ENCODE measurements at places on chromosomes 2 and 18.
A peak's percentile ranks its signal among the peaks of the same experiment; 100 is the strongest.

- no peak for DNase-seq
These were observed 30.8 kb upstream of the EML4 start for GRCh38 chr2:42138163-42139015.

DNA sequence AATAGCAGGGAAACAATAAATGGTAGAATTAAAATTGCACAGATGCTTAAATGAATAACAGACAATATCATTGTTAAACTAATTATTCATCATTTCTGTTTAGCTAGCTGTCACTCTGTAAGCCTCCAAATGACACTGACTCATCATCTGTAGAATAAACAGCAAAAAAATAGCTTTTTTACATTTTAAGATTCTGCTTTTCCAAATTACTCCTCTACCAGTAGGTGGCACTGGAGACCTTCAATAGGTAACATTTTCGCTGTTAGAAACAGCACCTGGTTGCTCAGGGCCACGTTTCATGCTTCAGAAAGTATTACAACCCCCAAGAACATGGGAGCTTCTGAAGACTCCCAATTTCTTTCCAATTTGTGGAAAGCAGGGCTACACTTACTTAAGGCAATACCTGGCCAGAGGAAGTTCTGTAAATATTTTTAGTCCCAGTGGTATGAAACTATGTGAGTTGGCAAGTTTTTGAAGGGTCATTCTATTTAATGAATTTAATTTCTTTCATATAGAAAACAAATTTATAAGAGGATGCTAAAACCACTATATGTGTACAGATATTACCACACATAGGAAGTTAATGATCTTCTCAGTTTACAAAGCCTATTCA is 45.4 kb downstream of the TTN start:
- DNase-seq = peak; percentile 22

DNA sequence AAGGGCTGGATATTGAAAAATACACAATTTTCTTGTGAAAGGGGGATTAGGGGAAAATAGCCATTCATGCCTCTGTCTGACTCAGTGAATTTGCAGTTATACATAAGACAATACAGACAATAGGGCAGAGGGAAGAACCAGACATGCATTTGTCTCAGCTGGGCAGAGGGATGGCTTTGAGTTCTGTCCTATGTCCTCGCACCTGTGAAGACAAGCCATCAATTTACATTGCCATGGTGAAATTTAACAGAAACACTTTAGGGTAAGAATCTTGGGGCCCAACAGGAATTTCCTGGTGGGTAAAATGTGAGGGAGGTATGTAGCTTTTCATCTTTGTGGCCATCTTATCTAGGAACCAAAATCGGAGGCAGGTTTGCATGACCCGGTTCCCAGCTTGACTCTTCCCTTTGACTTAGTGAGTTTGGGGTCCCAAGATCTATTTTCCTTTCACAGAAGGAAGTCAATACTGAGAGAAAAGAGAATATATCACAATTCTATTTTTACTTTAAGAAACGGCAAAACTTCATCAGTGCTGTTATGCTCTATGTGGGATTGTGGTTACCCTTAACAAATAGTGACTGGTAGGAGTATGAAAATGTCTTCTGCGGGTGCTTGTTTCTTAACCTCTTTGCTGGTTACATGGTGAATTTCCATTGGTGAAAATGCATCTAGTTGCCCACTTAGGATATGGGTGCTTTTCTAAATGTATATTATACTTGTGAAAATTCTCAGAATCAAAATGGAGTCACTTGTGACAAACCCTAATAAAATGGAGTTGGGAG is 221.8 kb downstream of the SPP2 start:
- DNase-seq = no peak

- DNase-seq = no peak
These were observed 58.6 kb downstream of the FTCDNL1 start for GRCh38 chr2:199792381-199792780.

DNA sequence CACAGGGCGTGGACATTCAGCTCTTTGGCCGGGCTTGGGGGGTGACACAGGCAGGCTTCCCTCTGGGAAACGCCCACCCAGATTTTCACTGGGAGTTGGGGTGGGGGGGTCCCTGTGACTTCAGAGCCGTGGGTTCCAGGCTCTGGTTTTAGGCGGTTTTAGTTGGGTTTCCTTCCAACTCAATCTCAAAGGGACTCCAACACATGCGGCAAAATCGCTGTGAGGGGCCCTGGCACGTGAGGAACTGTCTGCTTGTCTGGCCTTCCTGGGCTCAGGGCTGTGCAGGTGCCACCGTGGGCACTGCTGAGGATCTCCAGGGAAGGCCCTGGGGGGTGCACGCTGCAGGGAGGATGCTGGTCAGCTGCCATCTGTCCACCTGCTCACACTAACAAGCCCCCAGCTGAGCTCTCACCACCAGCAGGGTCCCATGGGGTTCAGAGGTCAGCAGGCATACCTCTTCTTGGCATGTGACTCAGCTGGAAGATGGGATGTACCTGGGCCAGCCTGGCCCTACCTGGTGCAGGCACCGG is 11.7 kb downstream of the HS6ST1 start:
- DNase-seq = peak; percentile 9

- no peak for DNase-seq
These were observed 11.3 kb upstream of the SPATA3 start for GRCh38 chr2:230984393-230985220.

- no peak for DNase-seq
These were observed 43.6 kb downstream of the SRBD1 start for GRCh38 chr2:45567288-45567963.

- DNase-seq = no peak
These were observed 7.1 kb downstream of the COX7A2L start for GRCh38 chr2:42353792-42354429.

GRCh38 chr2:72920318-72921087 is 3.2 kb downstream of the EMX1 start:
- peak; percentile 73 for DNase-seq

DNA sequence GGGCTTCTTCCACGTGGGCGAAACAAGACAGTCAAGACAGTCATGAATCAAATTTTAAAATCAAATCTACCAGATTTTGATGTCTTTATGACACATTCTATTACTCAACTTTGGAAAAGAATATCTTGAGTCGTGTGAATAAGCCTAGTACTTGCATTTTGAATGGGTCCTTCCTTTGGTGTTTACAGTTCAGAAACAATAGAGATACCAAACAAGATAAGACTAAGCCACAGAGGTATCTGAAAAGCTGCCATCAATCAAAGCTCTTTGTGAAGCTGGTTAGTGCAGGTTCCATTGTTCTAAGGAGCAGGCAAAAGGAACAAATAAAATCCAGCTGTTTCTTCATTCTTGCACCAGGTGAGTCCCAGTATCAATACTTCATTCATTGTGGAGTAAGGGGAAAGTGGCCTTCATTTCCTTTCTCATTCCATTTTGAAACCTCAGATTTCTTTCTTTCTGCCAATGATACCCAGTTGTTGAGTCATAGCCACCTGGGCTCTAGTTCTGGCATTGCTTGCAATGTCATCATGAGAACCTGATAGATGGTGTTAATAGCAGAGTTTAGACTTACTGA is 151.7 kb upstream of the L3MBTL4 start:
- DNase-seq = no peak

DNA sequence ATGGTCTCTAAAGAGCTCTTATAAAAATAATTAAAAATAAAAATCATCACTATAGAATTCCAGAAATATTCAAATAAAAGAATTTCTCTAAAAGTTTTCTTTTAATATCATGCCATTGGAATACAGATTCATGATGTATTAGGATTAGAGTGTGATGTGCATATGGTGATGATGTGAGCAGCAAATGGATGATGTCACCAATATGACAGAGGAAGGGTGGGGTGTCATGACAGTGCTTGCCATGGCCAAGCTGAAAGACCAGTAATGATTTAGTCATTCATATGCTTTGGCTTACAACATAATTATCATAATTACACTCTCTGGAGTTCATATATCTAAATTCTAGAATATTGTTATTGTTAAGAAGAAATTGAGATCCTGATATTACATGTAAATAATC is 27.4 kb upstream of the TTC32 start:
- DNase-seq = no peak

- DNase-seq = no peak
These were observed 948.6 kb downstream of the LRP1B start for GRCh38 chr2:141182246-141182645.

- DNase-seq = no peak
These were observed 113.1 kb upstream of the WDR75 start for GRCh38 chr2:189327879-189328847.

GRCh38 chr2:26237868-26238267 is 6.6 kb downstream of the HADHA start:
- DNase-seq = no peak

GRCh38 chr18:22219568-22220355 is 50.4 kb downstream of the GATA6 start:
- DNase-seq = peak; percentile 21

DNA sequence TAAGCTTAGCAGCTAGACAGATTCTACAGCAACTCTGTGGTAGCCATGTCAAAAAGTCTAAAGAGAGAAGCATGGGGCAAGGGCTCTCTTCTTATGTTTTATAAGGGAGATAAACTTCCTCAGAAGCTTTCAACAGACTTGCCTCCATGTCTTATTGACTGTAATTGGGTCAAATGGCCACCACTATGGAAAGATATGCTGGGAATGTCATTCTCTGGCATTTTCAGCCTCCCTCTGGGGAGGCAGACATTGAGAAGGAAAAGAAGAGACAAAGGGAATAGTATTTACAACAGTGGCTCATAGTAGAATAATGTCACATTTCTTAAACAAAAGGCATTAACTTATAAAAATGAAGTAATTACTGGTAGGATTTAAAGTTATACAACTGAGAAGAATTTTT is 1964.5 kb upstream of the PIK3C3 start:
- no peak for DNase-seq

DNA sequence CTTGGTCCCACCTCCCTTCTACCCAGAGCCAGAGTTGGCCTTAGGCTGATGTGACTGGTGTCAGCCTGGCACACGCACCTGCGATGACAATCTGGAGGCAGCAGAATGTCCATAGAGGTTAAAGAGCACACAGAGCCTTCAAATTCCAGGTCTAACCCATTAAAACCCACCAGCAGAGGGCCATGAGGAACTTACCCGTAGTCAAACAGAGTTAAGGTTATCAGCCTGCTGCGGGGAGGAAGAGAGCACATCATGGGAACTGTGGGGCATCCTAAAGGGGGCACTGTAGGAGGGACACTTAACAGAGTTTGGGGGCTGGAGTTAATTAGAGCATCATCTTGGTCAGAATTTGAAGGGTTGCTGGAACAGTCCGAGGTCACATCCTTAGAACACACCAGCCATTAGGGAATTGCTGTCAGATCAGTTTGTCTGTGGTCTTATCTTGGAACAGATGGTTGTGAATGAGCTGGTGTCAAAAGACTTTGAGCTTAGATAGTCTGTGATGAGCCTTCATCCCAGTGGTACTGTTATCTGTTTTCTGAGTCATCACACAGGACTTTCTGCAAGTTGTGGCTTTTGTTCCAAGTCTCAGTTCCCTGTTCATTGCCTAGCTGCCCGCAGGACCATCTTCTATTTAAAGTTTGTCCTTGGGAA is 248.6 kb downstream of the LOXHD1 start:
- DNase-seq = peak; percentile 38

- DNase-seq = no peak
These were observed 98.5 kb upstream of the BOD1L2 start for GRCh38 chr18:57048351-57048750.

DNA sequence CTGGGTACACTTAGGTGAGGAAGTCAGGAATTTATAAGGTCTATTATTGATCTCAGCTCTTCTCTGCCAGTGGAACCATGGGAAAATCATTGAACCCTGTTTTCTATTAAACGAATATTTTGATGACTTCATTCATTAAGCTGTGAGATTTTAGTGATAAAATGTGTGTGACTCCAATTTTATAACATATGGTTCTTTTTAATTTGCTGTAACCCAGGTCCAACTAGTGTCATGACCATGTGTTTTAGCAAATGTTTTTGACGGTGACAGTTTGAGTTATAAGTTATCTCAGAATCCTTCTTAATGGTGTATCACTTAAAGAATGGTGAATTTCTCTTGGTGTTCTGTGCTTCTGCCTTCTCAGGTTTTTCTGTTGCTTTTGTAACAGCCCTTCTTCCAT is 213.1 kb downstream of the MCFD2 start:
- DNase-seq = no peak

- no peak for DNase-seq
These were observed 62.3 kb upstream of the MYO3B start for GRCh38 chr2:170115501-170116229.

DNA sequence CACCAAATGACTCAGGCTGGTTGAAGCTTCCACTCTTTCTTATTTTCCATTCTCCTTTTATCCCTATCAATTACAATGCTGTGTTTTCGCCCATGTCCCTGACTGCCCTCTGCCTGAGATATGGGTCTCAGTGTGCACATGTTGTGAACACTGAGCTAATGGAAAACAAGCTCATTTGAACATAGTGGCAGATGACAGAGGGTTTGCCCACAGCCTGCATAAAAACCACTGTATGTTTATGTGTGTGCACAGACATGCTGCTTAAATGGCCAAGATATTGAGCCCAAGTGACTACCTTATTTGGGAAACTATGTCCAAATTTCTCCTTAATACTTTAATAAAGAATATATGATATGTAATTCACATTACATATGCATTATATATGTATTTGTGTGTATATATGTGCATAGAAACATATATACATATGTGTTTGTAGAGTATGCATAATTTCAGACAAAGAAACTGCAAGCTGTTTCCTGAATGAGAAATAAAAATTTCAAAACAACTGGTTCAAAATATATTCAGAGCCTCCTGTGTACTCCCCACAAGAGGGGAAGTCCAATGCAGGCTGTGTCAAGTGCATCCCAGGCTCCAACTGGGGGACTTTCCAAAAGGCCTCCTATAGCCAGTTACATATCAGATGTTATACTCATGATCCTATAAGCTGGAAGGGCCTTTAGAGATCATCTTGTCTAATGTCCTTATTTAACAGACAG is 92.7 kb upstream of the CD302 start:
- no peak for DNase-seq

DNA sequence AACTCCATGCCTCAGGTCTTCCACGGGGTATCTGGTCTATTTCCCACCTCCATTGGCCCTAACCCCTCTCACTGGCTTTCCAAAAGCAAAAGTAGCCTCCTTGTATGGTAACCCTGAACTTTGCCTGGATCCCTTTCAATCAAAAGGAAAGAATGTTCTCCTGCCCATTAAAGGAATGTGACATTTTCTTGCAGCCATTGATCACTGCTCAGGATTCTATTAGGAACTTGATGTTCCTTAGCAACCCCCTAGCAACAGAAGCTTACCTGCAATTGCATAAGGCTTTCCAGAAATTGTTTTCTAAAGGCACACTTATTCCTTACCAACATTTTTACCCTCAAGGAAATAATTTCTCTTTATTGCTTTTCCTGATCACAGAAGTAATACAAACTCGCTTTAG is 91.4 kb upstream of the AGAP1 start:
- no peak for DNase-seq

- DNase-seq = peak; percentile 68
These were observed at the start of gene TFCP2L1 for GRCh38 chr2:121284463-121285449. TSS of gene TFCP2L1 (minus strand) at chr2:121285202. CDS start at chr2:121285109, 93 bp downstream.

DNA sequence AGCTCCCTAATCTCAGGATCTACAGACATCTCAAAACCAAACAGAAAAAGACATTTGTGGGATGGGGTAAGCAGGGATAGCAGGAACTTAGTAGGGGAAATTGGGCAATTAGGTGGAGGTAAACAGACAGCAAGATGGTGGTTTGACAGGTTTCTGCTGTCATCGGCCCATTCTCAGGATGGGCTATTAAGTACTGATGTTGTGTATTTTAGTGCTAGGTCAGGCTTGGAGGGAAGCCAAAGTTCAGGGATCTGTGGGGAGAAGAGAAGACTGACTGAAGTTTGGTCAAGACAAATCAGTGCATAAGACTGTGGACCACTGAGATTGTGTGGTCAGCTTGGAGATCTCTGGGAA is 96.8 kb upstream of the THUMPD2 start:
- DNase-seq = no peak

- no peak for DNase-seq
These were observed 331.9 kb downstream of the MYCN start for GRCh38 chr2:16272038-16272788.

Data from WTC11 (cell line).